ENCODE measurements at places on chromosomes 4 and X.

- no peak for DNase-seq
These were observed 5.4 kb upstream of the TAPT1 start for GRCh38 chr4:16231570-16232245.

GRCh38 chr4:184616633-184617551 lies 32.4 kb downstream of the CASP3 start:
- no peak for DNase-seq

DNA sequence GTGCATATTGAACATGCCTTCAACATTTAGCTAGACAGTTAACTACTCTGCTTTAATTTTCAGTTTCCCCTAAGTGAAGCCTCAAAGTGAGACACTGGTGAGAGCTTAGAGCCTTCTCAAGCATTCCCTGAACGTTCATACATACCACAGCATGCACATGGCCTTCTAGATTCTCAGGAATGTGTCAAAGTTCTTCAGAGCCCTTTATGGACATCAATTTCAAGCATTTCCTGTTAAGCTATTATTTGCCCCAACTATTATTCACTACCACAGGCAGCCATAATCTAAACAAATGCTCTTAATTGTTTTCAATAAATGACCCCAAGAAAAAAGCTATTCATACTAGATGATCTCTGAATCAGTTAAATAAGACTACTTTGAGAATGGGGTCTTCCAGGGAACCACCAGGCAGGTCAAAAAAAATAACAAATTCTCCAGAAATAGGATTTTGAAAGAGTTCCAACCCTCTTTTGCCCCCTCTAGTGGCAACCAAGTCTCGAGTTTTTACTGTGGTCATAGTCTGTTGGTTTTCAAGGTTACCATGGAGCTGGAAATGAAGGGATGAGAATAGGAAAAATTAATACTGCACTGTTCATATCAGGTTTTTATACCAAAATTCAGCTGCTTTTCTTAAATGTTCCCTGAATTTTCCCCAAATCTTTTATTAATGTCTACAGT lies 235.4 kb downstream of the RAB28 start:
- DNase-seq, result peak; percentile 14

DNA sequence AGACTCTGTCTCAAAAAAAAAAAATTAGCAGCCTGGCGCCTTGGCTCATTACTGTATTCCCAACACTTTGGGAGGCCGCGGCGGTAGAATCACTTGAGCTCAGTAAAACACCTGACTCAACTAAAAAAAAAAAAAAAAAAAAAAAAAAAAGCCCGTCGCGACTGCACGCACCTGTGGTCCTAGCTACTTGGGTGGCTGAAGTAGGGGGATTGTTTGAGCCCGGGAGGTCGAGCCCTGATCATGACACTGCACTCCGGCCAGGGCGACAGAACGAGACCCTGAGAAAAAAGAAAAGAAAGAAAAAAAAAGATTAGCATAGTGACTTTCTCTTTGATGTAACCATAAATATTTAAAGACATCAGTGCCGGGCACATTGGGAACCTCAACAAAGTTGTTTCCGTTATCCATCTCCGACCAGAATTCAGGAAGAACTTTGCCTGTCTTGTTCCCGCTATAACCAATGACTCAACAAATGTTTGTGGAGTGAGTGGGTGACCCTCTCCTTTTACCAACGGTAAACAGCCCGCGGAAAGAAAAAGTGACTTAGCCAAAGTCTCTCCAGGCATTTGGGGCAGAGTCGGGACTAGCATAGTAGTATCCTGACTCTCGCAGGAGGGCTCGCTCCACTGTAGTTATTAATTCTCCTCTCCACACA lies 553 bp upstream of the MED28 start:
- DNase-seq, result no peak

GRCh38 chrX:68721546-68721945 lies 74.1 kb downstream of the STARD8 start:
- DNase-seq, result no peak

- no peak for DNase-seq
These were observed 58.8 kb downstream of the USP46 start for GRCh38 chr4:52600275-52600674.

GRCh38 chr4:101345271-101345595 lies 2.1 kb downstream of the PPP3CA start:
- no peak for DNase-seq

- DNase-seq, result no peak
These were observed 11.5 kb downstream of the STK26 start for GRCh38 chrX:132034648-132035047.

- DNase-seq, result no peak
These were observed 1201.9 kb downstream of the STIM2 start for GRCh38 chr4:28062562-28062961.

DNA sequence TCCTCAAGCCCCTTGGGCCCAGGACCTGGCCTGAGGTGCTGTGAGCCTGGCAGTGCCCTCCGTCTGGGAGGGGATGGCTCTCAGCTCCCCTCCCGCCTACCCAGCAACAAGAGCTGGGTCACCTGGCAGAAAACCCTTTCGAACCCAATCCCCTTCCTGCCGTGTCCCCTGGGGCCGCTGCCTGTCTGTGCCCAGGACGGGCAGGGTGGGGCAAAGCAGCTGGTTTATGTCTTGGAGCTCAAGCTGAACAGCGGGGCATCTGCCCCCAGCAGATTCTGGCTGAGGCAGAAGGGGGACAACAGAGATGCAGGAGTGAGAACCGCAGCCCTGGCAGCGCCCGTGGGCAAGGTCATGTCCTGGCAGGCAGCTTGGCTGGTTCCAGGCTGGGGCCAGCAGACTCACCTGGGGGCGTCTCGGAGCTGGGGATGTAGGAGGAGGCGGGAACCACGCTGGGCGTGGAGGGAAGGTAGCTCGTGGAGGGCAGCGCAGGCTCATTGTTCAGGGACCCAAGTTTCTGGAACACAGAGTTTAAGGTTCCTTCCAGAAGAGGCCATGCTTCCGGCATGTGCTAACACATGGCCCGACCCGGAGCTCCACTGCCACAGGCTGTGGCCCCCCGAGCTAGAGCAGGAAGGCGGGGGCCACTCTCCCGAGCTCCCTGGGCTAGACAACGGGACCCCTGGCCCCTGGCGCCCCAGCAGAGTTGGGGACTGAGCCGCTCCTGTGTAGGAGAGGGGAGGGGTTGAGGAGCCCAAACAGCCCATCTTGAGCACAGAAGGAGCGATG lies 24.2 kb downstream of the NELFA start:
- DNase-seq, result no peak

DNA sequence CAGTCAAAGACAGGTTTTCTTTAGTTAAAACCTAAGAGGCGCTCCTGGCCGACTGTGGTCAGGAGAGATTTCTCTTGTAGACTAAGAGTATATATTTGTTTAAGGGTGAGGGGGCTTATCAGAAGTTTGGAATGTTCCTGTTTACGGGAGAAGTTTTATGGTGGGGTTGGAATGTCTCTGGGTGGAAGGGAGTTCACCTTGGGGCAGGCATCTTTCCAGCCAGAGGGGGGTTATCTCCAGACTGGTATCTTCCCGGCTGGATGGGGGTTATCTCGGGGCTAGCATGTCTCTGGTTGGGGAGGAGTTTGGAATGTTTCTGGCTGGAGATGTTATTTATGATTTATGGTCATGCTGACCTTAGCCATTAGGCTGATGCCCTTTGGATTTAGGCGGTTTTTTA lies 116.0 kb downstream of the COX7B2 start:
- no peak for DNase-seq

DNA sequence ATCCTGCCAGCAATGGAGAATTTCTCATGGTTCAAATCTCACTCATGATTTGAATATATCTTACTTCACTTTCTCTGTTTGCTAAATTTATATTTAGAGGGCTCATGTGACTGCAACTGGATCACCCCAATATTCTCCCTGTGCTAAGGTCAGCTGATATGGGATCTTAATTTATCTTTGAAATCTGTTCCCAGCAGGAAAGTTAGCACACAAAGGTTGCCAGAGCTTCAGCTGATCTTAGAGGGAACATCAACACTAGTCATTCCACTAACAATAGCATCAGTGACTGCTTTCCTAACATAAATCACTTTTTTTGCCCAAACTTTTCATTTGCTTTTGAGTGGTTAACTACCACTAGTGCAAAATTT lies 1270.0 kb downstream of the ARAP2 start:
- no peak for DNase-seq

All from non-pigmented ciliary epithelial cell (primary cell).